Fibroblast of skin of left biceps (primary cell): ENCODE measurements at places on chromosomes 4 and X.

DNA sequence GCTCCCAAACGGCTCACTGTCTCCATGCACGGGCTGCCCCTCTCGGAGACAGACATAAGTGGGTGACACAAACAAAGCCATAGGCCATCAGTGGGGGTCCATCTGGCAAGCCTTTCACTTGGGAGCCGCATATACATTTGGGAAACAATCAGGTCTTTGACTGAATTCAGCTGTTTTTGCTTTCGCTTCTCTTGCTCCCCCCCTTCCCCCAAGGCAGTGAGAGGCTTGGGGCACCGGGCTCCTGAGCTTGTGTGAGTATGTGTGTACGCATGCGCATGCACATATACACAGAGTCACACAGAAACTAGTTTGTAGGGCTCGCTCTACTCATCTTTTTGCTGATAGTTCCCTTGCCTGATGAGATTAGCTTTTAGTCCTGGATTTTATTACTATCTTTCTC lies 284.4 kb downstream of the AFF2 start:
- DNase-seq: no peak

- no peak for DNase-seq
Measured at GRCh38 chrX:72094894-72095293, 36.8 kb downstream of the RTL5 start.

DNA sequence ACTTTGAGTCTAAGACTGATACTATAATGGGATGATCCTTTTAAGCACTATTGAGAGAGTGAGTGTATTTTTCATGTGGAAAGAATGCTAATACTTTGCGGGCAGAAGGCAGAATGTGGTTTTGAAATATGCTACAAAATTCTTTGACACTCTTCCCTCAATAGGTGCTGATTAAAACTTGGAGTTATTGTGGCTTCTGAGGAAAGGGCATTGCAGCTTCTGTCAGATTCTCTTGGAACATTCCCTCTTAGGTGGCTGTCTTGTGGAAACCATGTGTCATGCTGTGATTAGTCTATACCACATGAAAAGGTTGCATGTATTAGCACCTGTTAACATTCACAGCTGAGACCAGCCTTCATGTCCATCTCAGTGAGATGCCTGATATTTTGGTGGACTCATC lies 547.0 kb downstream of the STIM2 start:
- DNase-seq: no peak

GRCh38 chr4:113901994-113902787 lies 77.3 kb downstream of the ARSJ start:
- no peak for DNase-seq

DNA sequence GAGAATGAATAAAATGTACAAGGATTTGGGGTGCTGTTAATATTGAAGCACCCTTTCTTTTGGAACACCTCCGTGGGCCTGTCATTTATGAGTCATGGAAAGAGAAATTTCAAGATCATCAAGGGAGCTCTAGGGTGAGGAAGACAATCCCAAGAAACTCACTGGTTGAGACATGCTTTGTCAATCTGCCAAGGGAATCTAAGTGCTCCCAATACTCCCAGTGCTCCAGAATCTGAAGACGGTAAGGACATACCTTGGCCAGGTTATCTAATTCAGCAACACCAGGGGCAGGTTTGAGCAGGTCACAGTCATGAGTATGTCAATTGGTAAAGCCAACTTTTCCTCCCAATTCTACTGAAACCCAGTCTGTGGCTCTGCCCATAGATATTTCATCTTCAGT lies 556.4 kb upstream of the CPEB2 start:
- no peak for DNase-seq

DNA sequence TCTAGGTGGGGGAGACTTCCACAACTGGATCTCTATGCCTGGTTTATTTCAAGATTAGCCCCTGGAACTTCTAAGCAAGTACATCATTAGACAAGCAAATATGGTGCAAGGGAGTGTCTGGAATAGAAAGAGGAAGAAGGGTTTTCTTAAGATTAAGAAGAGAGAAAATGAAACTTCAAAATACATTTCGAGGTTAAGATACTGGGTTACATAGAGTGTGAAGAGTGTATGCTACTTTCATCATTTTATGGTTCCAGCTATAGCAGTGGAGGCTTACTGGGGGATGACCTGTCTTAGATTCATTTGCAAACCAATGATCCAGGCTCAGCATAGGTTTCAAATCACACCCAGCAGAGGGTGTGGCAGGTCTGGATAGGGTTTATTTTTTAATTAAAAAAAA lies 144.4 kb upstream of the GATB start:
- no peak for DNase-seq

DNA sequence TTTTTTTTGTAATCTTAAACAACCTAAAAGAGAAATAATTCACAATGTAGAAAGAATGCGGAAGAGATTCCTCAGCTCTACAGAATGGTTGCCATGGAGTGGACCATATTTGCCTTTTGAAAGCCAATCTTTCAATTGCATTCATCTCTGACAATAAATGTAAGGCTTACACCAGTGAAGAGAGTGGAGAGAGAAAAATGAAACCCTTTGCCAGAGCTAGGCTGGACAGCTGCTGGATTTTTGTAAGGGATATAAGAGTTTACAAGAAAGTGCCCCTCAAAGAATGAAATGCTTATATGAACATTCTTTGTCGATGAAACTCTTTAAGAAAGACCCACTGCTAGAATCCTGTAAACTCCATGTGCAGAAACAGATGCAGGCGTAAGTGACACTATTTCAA lies 66.0 kb upstream of the FAT1 start:
- DNase-seq: no peak

DNA sequence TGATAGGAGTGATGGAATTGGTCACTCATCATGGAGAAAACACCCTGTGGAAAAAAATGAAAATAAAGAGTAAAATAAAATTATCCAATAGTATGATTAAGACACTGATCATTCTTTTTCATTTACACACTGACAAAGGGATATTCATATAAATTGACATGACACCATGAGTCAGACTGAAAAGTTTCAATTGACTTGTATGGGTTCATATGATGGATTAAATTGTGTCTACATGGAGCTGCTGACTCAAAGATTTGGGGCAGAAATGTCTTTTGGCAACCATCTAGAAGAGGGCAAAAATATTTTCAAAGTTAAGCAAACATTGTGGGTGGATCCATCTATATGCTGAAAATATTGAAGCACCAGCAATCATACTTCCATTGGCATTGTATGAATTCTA lies 153.4 kb upstream of the PPP3CA start:
- DNase-seq: no peak

DNA sequence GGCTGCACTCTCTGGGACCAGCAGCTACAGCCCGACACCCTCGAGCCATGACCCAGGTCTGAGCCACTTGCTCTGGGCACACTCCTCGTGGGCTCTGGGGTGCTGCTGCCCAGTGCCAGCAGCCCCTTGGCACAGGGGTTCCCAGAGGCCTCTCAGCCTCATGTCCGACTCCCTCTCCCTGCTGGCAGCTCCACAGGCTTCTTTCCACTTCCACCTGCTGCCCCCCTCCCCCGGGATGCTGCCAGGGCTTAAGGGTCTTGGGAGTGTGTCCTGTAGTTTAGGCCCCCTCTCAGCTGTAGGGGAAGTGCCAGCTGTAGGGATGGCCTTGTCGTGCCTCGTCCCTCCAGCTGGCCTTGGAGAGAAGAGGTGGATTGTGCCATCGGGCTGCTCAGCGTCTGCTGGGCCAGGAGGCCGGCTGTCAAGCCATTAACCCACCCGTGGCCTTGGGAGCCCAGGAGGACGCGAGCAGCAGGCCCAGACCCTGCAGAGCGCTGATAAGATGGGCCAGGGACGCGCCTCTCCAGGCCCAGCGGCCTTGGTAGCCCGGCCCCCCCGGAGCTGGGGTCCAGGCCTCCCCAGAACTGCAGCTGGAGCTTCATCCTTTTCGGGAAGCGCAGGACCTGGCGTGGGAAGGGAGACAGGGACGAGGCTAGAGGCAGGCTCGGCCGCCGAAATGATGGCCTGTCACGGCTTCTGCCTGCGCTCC lies 1.0 kb upstream of the USP27X start:
- no peak for DNase-seq

DNA sequence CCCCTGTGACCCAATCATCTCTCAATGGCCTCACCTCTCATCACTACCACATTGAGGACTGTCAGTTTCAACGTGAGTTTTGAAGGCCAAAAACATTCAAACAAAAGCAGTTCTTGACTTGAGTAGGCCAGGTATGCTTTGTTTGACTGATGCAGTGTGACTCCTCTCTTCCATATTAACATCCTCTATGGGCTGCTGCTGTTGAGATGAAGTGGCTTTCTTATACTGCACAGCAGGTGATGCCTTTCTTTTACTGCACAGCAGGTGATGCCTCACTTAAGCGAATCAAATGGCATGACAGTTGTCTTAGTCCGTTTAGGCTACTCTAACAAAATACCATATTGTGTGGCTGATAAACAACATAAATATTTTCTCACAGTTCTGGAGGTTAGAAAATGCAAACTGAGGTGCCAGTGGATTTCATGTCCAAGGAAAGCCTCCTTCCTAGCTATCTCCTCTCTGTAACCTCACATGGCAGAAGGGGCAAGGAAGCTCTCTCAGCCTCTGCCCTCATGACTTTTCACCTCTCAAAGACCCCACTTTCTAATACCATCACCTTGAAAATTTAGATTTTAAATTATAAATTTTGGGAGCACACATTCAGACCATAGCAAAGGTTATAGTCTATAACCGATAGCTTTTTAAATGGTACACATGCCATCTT lies 2267.9 kb upstream of the AGA start:
- no peak for DNase-seq

- DNase-seq: no peak
Measured at GRCh38 chrX:56429581-56429980, 133.8 kb upstream of the UBQLN2 start.

GRCh38 chr4:79209822-79210635 lies 115.8 kb downstream of the NAA11 start:
- no peak for DNase-seq

GRCh38 chr4:37646247-37646646 lies 39.9 kb downstream of the RELL1 start:
- DNase-seq: no peak

DNA sequence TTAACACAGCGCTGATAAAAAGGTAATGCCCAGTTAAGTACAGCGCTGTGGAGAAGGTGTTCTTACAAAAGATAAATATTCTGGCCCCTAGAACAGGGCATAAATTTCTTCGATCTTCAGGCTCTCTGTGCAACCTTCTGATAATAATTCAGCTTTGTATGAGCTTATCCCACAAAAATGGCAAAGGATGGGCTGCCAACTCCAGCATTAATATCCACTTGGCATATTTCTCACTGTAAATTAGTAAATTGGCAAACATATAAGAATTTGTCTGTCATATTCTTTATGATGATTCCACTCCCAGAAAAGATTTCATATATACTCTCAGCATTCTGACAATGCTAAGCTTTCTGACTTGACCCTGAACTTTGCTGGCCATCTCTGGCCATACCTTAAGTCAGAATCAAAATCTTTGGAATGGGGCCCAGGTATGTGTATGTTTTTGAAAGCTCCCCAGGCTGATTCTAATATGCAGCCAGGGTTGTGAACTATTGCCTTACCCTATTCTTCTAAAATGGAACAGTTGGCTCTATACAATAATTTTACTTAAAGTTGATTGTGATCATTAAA lies 134.8 kb downstream of the FRYL start:
- DNase-seq: no peak

DNA sequence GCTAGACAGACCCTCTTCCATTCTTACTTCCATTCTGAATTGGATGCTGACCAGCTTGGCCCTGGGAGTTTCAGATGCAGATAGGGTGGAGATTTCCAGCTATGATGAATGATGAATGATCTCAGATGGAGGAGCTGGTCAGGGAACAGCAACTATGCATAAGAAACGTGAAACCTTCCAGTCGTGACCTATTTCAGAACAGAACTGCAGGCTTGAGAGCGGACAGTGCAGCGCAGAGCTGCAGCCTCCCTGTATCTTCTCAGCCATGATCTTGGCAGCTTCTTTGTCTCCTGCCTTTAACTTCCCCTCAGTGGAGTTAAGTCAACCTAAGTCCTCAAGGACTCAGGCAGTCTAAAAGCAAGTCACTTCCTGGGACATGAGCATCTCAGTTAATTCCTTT lies 43.3 kb upstream of the HAND2 start:
- DNase-seq: no peak

GRCh38 chrX:87525771-87526229 lies 8.2 kb downstream of the KLHL4 start:
- DNase-seq: peak; percentile 21

GRCh38 chr4:167724941-167725340 lies 367.4 kb upstream of the ANXA10 start:
- DNase-seq: no peak

DNA sequence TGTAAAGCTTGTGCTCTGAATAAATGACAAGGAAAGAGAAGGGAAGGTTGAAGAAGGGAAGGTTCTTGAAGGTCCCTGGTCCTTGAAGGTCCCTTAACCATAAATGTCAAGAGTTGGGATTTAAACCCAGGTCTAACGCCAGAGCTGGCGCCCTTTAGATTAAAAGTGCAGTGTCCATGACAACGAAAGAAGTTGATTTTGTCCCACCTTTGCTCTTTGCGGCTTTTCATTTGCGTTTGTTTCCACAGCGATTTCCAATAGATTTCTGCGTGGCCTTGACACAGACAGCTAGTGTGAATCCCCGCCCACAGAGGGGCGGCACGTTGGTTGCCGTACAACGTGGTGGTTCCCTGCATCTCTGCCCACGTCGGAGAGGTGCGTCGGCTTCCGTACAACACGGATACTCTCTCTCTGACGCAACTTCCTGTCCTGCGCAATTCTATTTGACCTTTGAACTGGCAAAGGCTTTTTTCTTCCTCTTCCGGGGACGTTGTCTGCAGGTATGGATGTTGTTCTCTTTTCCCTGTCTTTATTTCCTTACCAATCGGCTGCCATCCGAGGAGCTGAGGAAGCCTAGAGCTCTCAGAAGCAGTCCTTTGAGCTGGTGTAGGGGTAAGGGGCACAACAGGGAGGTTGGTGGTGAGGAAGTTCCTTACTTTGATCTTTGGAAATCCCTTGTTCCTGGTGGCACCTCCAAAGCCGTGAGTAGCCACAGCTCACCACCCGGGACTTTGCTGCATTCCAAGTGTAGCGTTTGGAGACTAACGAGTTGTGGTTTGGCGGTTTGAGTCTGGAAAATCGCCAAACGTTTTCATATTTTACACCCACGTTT lies at the start of gene RPL34:
Gene RPL34, plus strand, starts transcription at position 476 of the 832 bp plus-strand sequence. CDS start 1,384 bp downstream, outside the sequence.
- DNase-seq: peak; percentile 96

DNA sequence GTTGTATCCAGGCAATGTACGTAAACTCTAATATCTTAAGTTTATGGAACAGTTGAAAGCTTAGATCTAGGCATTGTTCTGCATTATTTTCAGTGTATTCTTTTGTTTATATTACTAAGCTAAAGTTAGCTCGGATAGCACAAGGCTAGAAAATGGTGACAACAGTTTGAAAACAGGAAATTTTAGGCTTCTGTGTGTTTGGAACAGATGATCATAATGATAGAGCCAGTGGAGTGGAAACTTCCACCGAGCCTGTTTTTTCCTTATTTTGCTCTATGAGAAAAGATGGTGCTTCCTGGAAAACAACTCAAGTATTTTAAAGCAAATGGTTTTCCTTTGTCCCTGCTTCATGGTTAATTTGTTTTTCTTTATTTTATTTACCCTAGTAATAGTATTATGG lies 70.8 kb downstream of the GAB1 start:
- DNase-seq: no peak

DNA sequence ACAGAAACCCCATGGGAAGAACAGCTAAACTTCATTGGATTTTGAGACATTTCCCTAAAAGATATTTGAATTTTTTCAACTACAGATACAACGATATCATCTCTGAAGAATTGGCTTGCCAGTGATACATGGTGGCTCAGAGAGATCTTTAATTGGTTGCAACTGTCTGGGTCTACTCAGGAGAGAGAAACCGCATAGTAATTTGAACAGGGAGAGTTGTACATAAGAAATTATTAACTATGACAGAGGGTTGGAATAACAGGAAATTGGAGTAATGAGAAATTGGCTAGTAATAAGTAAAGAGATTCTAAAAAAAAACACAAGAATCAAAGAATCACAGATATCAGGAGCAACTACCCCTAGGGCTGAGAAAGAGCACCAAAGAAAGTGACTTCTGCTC lies 118.4 kb downstream of the KLHL13 start:
- DNase-seq: no peak
